ENCODE measurements at places on chromosomes 3 and 15. TPM values are rescaled to one million over a fixed set of nuclear protein-coding genes. Genes with fewer than 3 reads are reported as not detected.

Gene EPHA6
- total RNA-seq, result not detected

Gene CPN2
- not detected for total RNA-seq

Gene DUOXA2
- not detected for total RNA-seq

Gene PCCB
- total RNA-seq, result 61.8 TPM

DNA sequence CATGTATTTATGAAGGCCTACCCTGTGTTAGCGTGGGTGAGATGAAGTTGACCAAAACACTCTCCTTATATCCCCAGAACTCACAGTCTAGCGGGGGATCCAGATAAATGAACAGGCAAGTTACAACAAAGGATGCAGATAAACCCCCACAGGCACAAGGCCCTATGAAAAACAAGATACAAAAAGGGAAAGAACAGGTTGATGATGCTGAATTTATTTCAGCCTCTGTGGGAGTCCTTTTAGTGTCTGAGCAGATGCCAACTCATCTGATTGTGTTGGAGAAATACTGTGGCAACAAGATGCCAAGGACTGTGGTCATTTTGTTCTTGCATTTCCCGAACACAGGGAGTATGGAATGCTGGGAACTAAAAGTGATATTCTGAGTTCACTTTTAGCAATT lies 300.0 kb downstream of the CHST2 start:
- DNase-seq, result no peak

GRCh38 chr3:40780925-40781406 lies 256.2 kb downstream of the ZNF621 start:
- no peak for DNase-seq

DNA sequence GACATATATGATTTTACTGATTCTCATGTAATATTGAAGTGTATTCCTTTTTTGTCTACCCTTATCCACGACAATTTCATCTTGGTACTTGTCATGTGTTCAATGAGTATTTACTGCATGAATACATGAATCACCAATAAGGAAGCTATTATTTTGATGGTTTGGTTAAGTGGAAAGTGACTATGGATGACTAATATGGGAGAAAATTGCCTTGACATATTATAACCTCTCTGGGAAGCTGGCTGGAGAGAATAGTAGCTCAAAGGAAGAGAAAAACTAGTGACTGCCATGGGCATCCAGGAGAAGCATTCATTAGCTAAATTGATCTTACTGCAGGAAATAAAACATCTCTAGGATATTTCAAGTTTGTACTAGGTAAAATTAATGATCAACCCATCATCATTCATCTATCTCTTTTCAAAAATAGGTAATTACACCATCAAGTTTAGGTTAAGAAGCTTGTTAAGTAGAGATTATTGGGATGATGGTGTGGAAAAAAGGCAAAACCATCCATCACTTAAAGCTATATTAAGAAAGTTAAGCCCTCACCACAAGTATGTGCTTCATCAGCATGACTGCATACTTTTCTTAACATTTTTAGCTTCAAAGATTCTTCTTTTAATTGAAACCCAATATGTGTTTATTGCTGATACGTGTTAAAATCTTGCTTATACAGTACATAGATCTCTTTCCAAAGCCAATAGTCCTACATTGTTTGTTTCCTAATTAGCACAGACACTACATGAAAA lies 455.2 kb upstream of the ARPP21 start:
- DNase-seq, result no peak

GRCh38 chr3:1623896-1624295 lies 474.8 kb upstream of the CNTN4 start:
- no peak for DNase-seq
